ENCODE measurements at places on chromosomes 16 and 17.
A peak's percentile ranks its signal among the peaks of the same experiment; 100 is the strongest.

DNA sequence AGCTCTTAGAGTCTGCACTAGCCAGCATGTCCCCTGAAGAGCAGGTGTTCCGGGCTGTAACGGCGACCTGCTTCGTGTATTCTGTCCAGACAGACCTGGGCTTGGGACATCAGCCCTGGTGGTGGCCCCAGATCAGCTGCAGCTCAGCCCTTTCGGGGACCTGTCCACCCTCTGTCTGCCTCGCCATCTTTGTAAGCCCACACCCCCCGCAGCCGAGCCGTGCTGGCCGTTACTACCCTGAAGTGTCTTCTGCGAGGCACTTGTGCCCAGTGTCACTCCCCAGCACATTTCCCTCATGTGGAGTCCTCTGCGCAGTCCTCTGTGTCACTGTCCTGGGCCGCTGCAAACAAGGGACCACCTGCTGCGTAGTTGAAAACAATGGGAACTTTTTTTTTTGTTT, 10.4 kb downstream of the CARD14 start:
- no peak for DNase-seq

GRCh38 chr16:88662222-88662842, 559 bp downstream of the MVD start:
- DNase-seq: no peak

DNA sequence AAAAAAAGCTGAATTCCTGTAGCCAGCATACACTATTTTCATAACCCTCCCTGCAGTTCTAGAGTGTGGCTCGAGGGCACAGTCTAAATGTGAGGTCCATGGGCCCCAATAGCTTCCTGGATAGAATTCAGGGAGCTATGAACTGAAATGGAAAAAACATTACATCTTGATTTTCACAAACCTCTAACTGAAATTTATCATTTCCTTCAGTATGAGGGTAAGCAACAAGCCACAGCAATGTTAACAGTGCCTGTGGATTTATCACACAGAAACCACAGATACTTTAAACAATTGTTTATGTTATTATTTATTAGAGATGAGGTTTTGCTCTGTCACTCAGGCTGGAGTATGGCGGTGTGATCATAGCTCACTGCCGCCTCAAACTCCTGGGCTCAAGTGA, 18.2 kb downstream of the TMEM92 start:
- no peak for DNase-seq

GRCh38 chr16:72467157-72467759, 295.3 kb upstream of the PMFBP1 start:
- DNase-seq: peak; percentile 65

DNA sequence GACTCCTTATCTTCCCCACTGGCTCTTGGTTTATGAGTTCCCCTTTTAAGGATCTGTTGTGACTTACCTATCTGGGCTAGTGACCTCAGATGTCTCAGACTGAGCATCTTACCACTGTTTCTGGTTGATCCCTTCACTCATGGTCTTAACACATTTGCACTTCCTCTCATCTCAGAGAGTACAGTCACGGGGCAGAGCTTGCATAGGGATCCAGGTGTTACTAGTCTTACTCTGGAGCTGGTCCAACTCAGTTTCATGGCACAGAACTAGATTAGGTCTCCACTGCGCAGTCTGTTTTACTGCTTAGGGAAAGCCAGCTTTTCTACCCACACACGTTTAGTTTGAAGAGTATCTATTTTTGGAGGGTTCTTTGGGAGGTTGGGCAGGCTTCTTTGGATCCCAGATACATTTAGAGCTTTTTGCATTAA, 10.2 kb downstream of the GABARAPL2 start:
- no peak for DNase-seq

- DNase-seq: peak; percentile 51
Observed at GRCh38 chr16:81006211-81006812, 373 bp downstream of the CMC2 start.

GRCh38 chr16:5008311-5008731, 25.4 kb downstream of the NAGPA start:
- no peak for DNase-seq

DNA sequence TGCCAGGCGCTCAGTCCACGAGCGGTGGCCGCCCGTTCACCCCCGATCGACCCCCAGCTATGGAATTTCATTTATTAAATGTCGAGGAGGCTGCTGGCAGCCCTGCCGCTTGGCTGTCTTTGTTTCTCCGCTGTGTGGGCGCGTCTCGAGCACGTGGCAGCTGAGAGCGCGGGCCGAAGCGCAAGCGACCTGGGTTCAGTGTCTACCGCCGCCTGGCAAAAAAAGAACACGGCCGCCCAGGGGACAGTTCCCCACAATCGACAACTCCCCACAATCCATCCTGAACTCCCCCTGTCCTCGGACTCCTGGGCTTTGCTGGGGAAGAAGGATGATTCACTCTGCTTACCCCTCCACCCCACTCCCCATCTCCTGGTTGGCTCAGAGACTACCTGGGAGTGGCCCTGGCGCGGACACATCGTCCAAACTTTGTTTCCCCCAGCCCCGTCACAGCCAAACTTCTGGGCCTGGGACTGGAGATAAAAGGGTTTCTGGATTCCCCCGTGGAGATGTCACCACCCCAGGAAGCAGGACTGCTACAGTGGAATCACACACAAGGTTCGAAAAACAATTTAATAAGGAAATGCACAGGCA, 1.7 kb upstream of the ANKRD13B start:
- peak; percentile 90 for DNase-seq

GRCh38 chr16:85681255-85681654, 7.5 kb downstream of the GINS2 start:
- no peak for DNase-seq

- no peak for DNase-seq
Observed at GRCh38 chr17:83189044-83190003, 109.9 kb downstream of the METRNL start.

DNA sequence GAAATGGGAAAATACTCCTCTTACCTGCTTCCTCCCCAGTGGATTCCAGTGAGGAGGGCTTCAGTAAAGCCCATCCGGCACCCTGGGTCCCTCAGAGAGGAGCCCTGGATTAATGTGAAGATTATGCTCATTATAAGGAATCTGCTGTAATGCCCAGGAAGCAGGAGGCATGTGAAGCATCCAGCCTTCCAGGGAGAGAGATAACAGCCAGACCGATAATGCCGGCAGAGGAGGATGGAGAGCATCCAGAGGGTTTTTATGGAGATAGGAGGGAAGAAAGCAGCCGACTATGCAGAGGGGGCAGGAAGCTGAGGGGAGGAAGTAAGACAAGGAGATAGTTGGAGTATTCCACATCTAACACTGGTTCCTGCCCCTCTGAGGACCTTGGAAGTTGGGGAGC, 53.7 kb upstream of the TMEM132E start:
- DNase-seq: no peak

GRCh38 chr16:66006485-66006884, 360.0 kb upstream of the CDH5 start:
- DNase-seq: no peak

- no peak for DNase-seq
Observed at GRCh38 chr17:1999557-2000251, 25.4 kb downstream of the RTN4RL1 start.

DNA sequence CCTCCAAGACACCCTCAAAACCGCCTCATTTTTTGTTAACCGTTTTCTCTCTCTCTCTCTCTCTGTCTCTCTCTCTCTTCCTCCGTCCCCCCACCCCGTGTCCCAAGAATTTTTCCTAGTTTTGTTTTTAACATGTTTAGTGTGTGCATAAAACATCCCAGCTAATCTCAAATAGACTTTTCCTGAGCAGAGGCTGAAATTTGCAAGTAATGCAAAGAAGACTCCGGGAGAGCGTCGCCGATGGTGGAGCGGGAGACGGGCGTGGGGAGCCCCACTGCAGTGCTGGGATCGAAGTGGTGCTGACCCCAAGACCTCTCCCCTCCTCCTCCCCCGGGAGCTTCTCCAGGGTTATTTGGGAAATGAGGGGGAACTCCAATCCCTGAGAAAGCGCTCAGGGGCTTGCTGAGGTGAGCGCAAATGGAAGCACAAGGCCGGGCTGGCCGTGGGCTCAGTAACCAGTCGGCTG, 4.7 kb upstream of the DLX4 start:
- DNase-seq: no peak

DNA sequence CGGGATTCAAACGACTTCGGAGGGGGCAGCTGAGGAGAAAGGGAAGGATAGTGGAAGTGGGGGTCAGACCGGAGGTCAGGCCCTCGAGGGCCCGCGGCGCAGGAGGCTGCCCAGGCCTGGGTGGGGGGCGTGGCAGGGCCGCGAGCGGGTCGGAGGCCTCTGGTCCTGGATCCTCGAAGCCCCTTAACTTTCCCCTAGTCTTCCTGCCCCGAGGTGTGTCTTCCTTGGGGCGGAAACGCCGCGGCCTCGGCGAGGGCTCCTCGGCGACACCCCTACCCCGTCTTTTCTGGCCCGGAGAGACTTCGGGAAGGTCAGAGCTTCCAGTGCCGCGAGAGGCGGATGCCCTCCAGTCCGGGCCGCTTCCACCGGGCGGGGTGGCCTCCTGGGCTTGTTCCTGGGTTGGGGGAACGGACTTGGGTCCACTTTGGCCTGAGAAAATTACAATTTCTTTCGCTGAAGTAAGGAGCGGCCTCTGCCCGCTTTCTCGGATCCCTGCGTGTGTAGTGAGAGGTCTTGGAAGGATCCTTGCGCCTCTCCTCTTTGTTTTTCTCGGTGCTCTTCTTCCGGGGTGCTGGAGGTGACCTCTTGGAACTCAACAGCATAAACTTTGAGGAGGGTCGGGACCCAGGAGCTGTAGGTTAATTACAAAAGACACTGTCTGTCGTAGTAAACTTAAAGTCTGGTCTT, 491 bp downstream of the IST1 start:
- peak; percentile 29 for DNase-seq

GRCh38 chr17:28610376-28610775, 3.6 kb downstream of the RSKR start:
- DNase-seq: no peak

DNA sequence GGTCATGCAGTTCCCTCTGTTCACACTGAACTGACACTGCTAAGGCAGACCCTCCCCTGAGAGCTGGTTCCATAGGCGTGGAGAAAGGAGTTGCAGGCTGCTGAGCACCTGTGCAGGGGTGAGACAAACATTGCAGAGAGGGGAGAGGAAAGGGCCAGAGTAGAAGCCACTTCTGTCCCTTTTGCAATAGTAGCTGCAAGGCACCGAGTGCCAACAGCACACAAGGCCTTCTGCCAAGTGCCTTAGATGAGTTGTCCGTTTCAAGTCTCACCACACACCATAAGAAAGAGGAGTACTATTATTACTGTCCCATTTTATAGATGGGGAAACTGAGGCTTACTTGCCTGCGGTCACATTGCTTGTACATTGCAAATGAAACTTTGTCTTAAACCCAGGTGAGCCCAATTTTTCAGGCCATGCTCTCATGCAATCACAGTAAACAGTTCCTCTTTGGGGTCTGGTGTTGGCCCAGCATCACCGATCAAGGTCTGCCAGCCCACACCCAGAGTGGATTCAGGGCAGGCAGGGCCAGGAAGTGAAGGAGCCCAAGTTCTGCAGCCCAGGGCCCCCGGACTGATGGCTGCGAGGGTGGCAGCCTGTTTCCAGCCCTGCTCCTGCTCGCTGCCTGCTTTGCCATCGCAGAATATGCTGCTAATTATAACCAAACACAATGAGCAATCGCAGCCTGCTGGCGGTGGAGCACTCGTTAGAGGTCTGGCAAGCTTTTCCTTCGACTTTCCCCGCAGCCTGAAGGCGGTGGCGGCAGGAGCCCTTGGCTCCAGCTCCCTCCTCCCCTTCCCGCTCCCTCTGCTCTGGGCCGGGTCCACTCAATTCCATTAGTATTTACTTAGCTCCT, 36.8 kb upstream of the DYNLL2 start:
- DNase-seq: no peak

DNA sequence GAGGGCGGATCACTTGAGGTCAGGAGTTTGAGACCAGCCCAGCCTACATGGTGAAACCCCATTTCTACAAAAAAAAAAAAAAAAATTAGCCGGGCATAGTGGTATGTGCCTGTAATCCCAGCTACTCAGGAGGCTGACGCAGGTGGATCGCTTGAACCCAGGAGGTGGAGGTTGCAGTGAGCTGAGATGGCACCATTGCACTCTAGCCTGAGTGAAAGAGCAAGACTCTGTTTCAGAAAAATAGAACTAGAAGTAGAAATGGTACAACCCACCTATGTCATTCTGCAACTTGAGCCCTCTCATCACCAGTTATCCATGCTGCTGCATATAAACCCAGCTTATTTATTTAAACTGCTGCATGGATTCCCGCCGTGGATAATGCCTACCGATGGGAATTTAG, 1.6 kb downstream of the SCNN1B start:
- DNase-seq: no peak

DNA sequence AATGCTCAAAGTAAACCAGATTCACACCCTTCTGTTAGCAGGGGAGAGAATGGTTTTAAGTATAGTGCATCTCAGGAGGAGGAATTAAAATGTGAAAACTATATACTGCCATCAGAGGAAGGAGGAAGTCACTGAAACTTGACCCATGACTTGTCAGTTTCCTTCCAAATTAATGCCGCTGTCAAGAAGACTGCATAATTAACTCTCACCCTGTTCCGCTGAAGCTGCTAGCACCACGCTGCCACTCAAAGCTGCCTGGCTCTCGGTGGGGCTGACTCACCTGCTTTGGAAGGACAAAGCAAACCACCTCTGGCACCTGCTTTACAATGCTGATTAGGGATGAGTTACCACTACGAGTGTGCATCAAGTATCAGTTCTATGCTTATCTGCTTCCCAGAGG, 37.8 kb upstream of the ULK2 start:
- DNase-seq: no peak

DNA sequence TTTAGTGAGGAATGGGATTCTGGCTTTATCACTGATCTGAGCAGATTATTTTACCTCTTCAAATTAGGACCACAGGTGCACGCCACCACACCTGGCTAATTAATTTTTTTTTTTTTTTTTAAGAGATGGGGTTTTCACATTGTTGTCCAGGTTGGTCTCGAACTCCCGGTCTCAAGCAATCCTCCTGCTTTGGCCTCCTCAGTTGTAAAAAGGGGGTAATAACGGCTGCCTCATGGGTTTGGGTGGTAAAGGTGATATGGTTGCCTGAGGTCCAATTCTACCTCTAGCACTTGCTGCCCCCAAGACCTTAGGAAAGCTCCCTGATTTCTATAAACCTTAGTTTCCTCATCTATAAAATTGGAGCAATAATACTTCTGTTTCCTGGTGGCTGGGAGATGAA, 130.7 kb upstream of the HS3ST2 start:
- no peak for DNase-seq

GRCh38 chr17:41322094-41322902, 6.8 kb upstream of the KRTAP17-1 start:
- peak; percentile 8 for DNase-seq
